ENCODE measurements at places on chromosomes 1 and 21.

GRCh38 chr1:68433395-68433794, 16.4 kb downstream of the RPE65 start:
- H3K36me3 ChIP-seq = no peaks in the 10 kb centered on the region
- no peak overlapping the region for H3K4me3 ChIP-seq
- no peak overlapping the region for H3K27ac ChIP-seq
- no peak for DNase-seq

DNA sequence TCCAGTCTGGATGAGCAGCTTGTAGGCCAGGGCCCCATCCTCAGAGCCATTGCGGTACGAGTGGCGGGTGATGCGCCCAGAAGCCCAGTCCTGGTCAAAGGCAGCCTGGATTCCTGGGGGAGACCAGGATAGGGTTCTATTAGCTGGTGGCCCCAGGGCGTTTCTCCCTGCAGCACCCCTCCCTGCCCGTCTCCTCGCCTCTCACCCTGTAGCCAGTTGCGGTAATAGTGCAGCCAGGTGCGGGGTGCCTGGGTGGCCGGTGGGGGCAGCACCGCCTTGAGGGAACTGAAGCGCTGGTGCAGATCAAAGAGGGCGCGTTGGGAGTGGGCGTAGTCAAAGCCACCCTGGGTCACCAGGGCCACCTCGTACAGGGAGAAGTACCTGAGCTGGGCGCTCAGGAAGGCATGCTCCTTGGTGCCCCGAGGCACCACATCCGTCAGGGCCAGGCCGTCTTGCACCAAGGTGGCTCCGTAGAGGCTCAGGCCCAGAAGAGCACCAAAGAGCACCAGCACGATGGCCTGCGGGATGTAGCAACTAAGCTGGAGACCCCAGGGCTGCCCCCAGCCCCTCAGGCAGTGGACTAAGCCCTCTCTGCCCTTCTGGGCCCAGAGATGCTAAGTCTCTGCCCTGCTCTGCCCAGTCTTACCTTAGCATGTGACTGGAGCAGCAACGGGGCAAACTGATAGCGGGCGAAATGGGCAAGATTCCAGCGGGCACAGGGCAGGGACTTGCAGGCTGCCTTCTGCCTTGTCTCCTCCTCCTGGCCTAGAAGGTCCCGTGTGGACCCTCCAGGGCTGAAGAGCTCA, 15.7 kb downstream of the PTCH2 start:
- no peaks in the 10 kb centered on the region for H3K4me1 ChIP-seq
- H3K36me3 ChIP-seq = no peaks in the 10 kb centered on the region
- H3K27ac ChIP-seq = no peak overlapping the region
- no peaks in the 10 kb centered on the region for H3K27me3 ChIP-seq
- DNase-seq = no peak

DNA sequence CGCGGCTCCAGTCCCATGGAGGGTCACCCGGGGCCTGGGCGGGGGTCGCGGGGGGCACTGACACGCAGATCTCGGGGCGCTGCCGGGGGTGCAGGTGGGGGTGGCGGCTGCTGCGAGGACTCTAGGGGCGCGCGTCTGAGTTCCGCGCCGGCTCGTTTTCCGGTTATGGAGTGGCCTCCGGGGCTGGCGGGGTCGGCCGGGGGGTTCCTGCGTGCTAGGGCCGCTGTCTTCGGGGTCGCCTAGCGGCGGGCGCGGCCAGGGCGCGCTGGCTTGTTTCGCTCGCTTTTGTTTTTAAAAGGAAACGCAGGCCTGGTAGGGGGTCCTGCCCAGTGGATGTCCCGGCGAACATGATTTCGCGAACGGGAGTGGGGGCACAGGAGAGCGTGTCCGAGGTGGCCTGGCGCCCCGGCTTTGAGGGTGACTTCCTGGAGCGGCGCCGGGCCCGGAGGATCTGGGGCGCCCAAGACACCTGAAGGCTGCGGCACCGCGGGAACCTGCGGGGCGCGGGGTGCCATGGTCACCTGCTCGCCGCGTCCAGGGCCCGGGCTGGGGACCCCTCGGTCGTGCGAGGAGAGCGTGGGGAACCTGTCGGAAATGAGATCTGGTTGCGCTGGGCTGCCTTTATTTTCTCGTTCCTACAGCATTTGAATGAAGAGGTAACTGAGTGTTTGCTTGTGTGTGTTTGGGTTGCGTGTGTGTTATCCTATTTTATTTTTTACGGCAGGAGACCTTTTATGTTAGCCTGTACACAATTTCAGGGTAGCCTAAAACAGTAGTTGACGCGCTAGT, 618 bp downstream of the ETS2 start:
- peak; percentile 37 for DNase-seq
- H3K4me3 ChIP-seq = peak overlapping the region; percentile 74
- no peaks in the 10 kb centered on the region for H3K36me3 ChIP-seq

DNA sequence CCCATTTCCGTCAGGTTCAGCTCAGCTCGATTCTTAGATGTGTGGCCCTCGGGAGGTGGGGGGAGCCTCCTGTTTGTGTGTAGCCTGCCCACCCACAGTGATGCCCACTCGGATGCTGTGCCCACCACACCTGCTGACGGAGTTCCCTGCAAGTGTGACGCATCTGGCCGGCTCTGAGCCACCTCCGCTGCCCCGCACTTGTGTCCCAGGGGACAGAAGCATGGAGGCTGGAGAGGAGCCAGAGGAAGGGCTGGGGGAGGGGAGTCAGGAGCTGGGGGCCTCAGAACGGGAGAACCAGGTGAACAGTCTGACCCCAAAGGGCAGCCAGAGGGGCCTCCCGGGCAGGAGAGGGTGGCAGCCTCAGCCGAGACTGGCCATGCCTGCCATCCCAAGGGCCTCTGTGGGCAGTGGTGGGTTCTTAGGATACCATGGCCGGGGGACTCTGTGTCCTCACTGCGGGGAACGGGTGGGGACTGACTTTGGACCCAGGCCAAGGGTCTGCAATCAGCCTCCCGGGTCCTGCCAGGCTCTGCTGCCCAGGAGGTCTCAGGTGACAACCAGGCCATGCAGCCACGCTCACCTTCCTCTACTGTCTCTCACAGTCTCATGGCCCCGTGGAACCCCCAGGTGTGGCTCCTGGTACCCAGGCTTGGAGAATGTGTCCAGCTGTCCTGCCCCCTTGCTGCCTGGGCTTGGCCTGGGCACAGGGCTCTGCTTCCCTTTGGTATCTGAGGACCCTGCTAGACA, 267.2 kb upstream of the VAMP3 start:
- no peak overlapping the region for H3K4me3 ChIP-seq
- no peaks in the 10 kb centered on the region for H3K36me3 ChIP-seq

DNA sequence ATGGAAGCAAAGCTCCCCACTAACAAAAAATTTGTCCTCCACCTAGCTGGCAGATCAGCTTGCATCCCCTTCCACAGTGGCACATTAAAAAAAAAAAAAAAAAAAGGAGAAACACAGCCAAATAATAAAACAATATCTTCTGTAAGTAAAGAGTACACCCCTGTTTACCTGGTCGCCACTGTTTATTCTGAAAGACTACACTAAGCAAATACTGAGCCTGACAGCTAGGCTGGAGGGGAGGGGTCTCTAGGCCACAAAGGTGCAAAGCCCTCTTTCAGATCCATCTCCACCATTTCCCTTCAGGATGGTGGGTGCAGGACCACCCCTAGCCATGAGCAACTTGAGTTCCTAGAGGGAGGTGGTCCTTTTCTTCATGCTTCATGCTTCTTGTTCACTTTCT, 22.8 kb upstream of the SLC45A3 start:
- no peaks in the 10 kb centered on the region for H3K36me3 ChIP-seq
- no peak overlapping the region for H3K4me3 ChIP-seq
- peaks cover 39% of the 10 kb centered on the region for H3K4me1 ChIP-seq
- no peaks in the 10 kb centered on the region for H3K27me3 ChIP-seq
- DNase-seq = no peak

DNA sequence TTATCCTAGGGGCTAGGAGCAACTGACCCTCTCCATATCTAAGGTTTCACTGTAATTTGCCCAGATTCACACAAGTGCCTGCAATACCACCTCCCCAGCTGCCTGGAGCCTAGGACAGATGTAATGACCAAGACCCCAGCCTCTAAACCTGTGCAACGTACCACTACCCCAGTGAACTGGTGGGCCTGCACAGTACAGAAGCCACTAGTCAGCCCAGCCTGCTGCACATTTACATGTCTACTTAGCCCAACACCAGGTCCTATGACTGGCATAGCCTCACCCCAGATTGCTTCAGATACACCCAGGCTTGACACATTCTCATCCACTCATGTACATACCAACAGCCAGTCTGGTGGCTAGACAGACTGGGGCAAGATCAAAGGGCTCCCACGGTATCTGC, 1336.6 kb downstream of the BRINP3 start:
- H3K4me3 ChIP-seq = no peak overlapping the region
- no peak overlapping the region for H3K27ac ChIP-seq
- no peaks in the 10 kb centered on the region for H3K27me3 ChIP-seq
- no peaks in the 10 kb centered on the region for H3K4me1 ChIP-seq
- no peaks in the 10 kb centered on the region for H3K36me3 ChIP-seq

GRCh38 chr1:157833145-157833544, 8.5 kb downstream of the CD5L start:
- H3K27ac ChIP-seq = no peak overlapping the region
- H3K36me3 ChIP-seq = no peaks in the 10 kb centered on the region
- no peak overlapping the region for H3K4me3 ChIP-seq
- H3K27me3 ChIP-seq = no peaks in the 10 kb centered on the region
- peak; percentile 53 for DNase-seq
- peaks cover 31% of the 10 kb centered on the region for H3K4me1 ChIP-seq

DNA sequence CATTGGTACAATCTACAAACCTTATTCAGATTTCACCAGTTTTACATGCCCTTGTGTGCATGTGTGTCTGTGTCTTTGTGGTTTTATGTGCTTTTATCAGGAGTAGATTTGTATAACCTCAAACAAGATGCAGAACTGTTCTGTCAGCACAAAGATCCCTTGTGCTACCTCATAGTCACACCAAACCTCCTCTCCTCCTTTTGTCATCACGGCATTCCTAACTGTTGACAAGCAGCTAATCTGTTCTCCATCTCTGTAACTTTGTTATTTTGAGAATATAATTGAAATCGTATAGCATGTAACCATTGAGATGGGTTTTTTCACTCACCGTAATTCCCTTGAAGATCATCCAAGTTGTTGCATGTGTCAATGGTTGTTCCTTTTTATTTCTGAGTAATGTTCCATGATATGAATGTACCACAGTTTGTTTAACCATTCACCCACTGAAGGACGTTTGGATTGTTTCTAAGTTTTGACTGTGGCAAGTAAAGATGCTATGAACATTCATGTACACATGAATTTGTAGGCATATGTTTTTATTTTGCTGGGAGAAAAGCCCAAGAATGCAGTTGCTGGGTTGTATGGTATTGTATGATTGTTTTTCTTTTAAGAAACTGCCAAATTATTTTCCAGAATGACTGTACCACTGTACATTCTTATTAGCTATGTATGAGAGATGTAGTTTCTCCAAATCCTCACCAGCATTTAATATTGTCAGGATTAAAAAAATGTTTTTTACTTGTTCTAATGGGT, 78.1 kb upstream of the B3GALT2 start:
- no peaks in the 10 kb centered on the region for H3K4me1 ChIP-seq
- H3K27me3 ChIP-seq = no peaks in the 10 kb centered on the region
- no peaks in the 10 kb centered on the region for H3K36me3 ChIP-seq
- no peak overlapping the region for H3K4me3 ChIP-seq
- no peak for DNase-seq
- H3K27ac ChIP-seq = no peak overlapping the region

GRCh38 chr1:194296201-194296600, 1109.8 kb upstream of the B3GALT2 start:
- peaks cover 3% of the 10 kb centered on the region for H3K27me3 ChIP-seq
- H3K36me3 ChIP-seq = no peaks in the 10 kb centered on the region
- H3K4me3 ChIP-seq = no peak overlapping the region

DNA sequence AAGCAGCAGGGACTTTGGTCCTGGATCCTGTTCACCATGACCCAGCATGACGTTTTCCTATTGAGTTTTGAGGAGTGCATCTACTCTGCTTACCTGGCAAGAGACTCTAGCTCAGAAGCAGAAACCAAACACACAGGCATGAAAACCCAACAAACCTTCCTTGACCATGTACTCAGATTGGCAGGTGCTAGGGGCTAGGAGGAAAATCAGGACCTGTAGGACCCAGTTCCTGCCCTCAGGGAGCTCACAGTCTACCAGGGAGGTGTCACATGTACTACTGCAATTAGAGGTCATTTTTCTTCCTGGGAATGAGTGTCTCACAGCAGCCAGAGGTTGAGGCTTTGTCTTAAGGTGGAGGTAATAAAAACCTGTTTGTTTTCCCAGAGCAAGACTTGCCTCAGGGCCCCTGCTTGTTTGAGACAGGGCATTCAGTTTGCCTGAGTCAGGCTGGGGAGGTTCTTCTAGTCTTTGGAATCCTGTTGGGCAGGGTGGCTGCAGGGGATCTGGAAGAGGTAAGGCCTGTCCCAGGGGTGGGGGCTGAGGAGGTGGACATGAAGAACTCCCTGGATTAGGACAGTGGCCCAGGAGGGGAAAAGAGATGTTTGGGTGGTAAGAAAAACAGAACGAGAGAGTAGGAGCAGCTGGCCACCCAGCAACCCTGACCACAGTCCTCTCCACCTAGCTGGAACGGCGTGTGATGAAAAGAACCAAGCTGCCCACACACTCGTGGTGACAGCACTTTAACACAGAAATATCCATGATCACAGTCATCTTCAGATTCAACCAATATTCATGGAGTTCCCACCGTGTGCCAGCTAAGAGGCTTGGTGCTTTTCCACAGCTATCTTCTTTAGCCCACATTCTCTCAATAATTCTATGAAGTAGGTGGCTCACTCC, 30.8 kb downstream of the IER5 start:
- no peak for DNase-seq
- no peak overlapping the region for H3K27ac ChIP-seq
- H3K27me3 ChIP-seq = no peaks in the 10 kb centered on the region
- H3K4me1 ChIP-seq = peaks cover 11% of the 10 kb centered on the region
- H3K36me3 ChIP-seq = no peaks in the 10 kb centered on the region

- no peak overlapping the region for H3K4me3 ChIP-seq
- H3K4me1 ChIP-seq = no peaks in the 10 kb centered on the region
- H3K27ac ChIP-seq = no peak overlapping the region
- no peak for DNase-seq
Measured at GRCh38 chr1:147292631-147293251, 50.3 kb downstream of the CHD1L start.

- no peak overlapping the region for H3K4me3 ChIP-seq
Measured at GRCh38 chr1:33004613-33005012, 32.1 kb downstream of the AK2 start.

DNA sequence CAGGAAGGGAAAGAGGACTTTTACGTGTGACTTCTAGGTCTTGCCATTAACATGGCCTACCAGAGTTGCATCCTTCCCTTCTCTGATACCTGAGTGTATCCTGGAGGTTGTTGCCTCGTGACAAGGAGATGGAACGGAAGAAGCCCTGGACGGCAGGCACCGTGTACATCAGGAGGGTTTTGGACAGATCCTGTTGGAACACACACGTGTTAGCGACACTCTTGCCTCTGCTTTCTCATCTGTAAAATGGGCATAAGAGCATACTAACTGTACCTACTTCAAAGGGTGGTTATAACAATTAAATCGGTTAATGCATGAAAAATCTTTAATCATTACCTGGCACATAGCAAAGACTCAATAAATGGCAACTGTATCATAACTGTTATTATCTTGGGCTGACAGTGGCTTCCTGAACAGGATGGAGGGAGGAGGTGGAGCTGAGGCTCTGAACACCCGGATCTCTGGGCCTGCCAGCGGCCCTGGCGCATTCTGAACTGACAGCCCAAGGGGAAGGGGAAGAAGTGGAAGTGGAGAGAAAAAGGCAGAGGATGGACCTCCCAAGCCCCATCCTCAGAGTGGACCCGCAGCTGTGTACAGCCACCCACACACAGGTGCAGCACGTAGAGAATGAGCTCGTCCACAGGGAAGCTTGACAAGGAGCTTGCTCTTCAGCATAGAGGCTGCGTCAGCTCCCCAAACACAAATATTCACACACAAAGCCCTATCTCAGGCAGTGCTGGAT, 30.2 kb upstream of the EXOSC10 start:
- H3K27me3 ChIP-seq = no peaks in the 10 kb centered on the region
- no peak overlapping the region for H3K27ac ChIP-seq
- H3K4me3 ChIP-seq = no peak overlapping the region
- peaks cover 94% of the 10 kb centered on the region for H3K36me3 ChIP-seq
- no peak for DNase-seq
